ENCODE measurements at places on chromosomes 7 and 10. TPM values are rescaled to one million over a fixed set of nuclear protein-coding genes. Genes with fewer than 3 reads are reported as not detected.

Gene AUTS2
- 15.2 TPM for total RNA-seq

Gene ANXA8
- 7.0 TPM for total RNA-seq

Gene HOXA10
- 0.10 TPM for total RNA-seq

Gene VSTM4
- total RNA-seq: 17.2 TPM

Gene SPRN
- not detected for total RNA-seq

Gene UBN2
- 11.7 TPM for total RNA-seq

Gene GHRHR
- not detected for total RNA-seq

Gene RBM20
- total RNA-seq: 37.2 TPM

Gene ZNF804B
- total RNA-seq: 0.16 TPM

Gene FAM13C
- 4.6 TPM for total RNA-seq

Gene ACSM6
- total RNA-seq: not detected

Gene ANKRD26
- total RNA-seq: 11.5 TPM

Gene GIMAP8
- 16.6 TPM for total RNA-seq

Gene SYT15
- 4.9 TPM for total RNA-seq

Gene ASB4
- total RNA-seq: 0.71 TPM

Gene ACTL6B
- total RNA-seq: not detected

Gene RSU1
- 49.4 TPM for total RNA-seq

Gene FRMPD2
- 6.0 TPM for total RNA-seq

Gene MMRN2
- 38.6 TPM for total RNA-seq

Gene LIPJ
- total RNA-seq: not detected

Gene ABCB8
- 20.1 TPM for total RNA-seq

Gene PIK3AP1
- 5.1 TPM for total RNA-seq

Gene IGFBP1
- not detected for total RNA-seq

Gene HOGA1
- total RNA-seq: 7.7 TPM

Gene SVOPL
- total RNA-seq: not detected

Gene COBL
- 28.1 TPM for total RNA-seq

Gene CDK14
- 35.9 TPM for total RNA-seq

Gene NEUROD6
- total RNA-seq: not detected

Gene TMEM213
- not detected for total RNA-seq

Gene PHKG1
- total RNA-seq: 25.3 TPM

Gene LEP
- 37.1 TPM for total RNA-seq

Gene PPA1
- 113 TPM for total RNA-seq

Gene OR13A1
- total RNA-seq: not detected

Gene ADK
- total RNA-seq: 34.9 TPM

Gene PNLIP
- total RNA-seq: not detected

Gene NUDT1
- 15.4 TPM for total RNA-seq

Gene OR9A2
- not detected for total RNA-seq

Gene IFRD1
- 22.2 TPM for total RNA-seq

Gene CCDC146
- total RNA-seq: 6.8 TPM

Gene CYP3A4
- total RNA-seq: 0.34 TPM

Gene CUZD1
- total RNA-seq: 0.44 TPM

Gene AASS
- total RNA-seq: 15.0 TPM

Gene KAZALD1
- total RNA-seq: 7.1 TPM

Gene GRIFIN
- not detected for total RNA-seq

Gene CFAP70
- 1.5 TPM for total RNA-seq

Gene OR2A5
- total RNA-seq: not detected

Gene SMC3
- 24.4 TPM for total RNA-seq

Gene C7orf33
- not detected for total RNA-seq

Gene KCP
- total RNA-seq: 0.31 TPM

Gene CLEC2L
- total RNA-seq: not detected

Gene GRID1
- total RNA-seq: 0.59 TPM

Gene AEBP1
- 65.0 TPM for total RNA-seq

Gene SERPINE1
- total RNA-seq: 41.6 TPM

Gene NRP1
- total RNA-seq: 121 TPM

Data from left cardiac atrium (tissue), 4 donors.